ENCODE measurements at places on chromosomes 2 and 18. TPM values are rescaled to one million over a fixed set of nuclear protein-coding genes. Genes with fewer than 3 reads are reported as not detected.

DNA sequence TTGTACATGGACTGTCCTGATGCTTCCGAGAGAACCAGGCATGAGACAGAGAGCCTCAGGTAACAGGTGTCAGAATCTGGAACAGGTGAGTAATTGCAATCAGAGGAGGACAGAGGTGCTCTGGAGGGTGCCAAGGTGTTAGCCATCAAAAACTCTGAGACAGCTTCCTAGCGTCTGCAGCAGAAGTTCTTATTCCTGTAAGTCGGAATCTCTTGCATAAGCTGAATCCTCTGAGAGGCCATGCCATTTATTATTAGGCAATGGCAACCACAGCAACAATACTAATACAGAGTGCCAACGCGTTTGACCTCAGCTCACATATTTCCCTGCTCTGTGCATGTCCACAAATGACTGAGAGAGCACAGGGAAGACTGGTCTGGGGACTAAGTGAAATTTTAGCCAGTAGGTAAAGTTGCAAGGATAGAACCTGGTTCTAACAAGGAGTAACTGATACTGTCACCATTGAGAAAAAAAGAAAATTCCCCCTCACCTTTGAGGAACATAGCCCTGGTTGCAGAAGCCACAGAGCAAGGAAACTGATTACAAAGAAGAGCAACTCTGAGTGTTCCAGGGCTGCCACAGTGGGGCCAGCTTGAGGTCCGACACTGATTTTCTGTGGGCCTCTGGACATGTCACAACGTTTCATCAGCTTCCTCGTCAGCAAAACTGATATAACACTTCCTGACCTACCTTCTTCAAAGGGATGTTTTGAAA lies 55.1 kb upstream of the ACSL3 start:
- no peak for DNase-seq

GRCh38 chr2:8606226-8606625 lies 75.6 kb upstream of the ID2 start:
- DNase-seq, result no peak

DNA sequence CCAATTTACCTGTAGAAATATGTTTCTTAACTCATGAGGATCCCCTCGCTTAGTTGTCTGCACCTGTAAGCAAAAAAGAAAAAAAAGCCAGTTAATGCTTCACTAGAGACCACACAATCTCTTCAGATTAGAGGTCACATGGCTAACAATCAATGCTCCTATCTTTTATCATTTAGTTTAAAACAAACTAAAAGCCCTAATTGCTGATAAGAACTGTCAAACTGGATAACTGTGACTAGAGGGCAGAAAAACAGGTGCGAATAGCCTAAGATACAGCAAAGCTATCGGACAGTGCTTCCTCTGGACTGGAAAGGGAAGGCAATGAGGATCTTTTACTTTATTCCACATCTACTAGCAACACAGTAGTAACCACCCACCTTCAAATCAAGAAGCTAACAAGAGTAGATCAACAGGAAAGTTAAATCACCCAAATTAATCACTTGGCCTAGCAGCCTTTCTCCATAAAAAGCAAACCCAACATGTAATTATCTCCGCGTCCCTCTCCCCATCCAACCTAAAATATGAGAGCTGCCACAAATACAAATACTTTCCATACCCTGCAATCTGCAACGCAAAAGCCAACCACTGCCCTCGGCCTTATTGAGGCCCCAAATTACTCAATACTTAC lies 734 bp downstream of the SLC25A12 start:
- DNase-seq, result no peak

Gene LOXHD1
- total RNA-seq, result 1.9 TPM

Gene LCLAT1
- total RNA-seq, result 24.2 TPM

DNA sequence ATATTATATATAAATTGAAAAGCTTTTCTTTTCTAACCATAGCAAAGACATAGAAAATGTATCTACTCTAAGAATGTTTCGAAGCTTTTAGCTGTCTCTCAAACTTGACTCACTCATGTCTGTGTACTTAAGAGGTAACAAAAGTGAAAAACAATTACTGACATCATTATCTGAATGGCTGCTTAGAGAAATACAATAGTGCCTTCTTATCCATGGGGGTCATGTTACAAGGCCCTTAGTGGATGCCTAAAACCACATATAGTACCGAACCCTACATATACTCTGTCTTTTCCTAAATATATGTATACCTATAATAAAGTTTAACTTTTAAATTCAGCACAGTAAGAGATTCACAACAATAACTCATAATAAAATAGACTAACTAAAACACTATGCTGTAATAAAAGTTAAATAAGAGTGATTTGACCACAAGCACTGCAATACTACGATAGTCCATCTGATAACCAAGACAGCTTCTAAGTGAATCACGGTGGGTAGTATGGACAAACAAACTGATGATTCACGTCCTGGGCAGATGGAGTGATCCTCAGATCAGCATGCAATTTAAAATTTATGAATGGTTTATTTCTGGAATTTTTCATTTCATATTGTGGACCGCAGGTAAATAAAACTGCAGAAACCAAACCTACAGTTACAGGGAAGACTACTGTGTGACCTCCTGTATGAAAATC lies 246.2 kb downstream of the XIRP2 start:
- DNase-seq, result no peak

Gene SOX11
- 0.06 TPM for total RNA-seq

DNA sequence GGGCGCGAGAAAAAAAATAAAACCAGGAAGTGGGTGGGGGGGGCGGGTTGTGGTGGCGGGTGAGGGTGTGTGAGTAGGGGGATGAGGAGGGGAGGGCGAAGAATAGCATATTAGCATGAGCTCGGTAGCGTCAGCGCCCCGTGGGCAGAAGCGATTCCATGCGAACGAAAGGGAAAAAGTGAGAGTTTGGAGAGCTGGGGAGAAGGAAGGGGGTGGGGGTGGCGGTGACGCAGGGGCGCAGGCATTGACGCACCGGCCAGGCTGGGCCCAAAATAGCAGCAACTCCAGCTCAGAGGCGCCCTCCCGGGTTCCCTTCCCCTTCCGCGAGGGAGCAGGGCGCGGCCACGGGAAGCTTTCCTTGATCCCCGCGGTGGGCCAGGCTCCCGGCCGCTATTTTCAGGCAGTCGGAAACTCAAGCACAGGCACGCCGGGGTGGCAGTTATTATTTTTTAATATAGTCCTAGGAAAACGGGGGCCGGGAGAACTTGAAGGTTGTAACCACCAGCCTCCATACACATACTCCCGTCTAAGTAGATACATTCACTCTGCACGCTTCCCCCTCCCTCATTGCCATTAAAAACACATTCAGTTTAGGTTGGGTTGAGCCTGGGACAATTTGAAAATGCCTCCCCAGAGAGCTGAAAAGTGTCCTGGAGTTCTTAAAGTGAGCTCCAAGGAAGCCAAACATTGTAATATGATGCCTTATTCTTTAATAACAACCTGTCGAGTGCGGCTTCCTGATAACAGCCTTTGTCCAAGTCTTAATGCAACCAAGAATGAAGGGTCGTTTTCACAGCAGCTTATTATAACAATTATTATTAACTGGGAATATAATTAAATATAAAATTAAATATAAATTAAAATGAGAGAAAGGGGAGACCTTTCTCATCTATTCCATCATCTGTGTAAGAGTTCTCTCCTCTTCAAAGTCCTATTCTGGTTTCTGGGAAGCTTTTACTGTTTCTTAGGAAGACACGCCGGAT lies 2.3 kb upstream of the NR4A2 start:
- DNase-seq, result peak; percentile 91

Gene DES
- 88.7 TPM for total RNA-seq

DNA sequence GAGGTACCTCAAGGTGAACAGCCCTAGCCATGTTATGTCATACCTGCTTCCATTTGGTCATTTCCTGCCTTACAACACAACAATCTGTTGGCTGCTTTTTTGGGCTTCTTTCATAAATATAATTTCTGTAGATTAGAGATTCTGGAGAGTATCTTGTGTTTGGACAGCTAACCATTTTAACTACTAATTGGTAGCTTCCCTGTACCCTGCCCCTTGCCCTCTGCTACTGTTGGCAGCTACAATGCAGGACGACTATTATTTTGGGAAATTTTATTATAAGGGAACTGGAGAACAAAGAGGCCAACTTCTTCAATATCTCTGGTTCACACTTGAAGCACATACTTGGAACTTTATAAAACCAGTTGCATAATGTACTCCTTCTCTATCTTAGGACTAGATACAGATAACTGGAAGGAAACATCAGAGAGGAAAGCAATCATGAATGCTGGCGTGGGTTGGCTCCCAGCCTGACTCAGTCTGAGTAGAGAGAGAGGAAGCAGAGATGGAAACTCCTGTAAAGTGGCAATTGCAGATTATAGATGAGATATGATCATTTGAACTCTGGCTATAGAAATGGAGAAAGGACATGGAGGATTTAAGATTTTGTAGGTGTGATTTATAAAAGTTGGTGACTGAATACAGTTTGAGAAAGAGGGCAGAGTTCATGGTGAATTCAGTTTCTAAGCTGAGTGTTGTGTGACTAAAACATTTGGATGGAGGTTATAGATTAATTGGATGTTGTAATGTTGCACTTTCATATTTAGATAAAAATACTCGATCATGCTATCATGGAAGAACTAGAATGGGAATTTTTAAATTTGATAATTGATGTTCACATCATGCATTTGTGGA lies 74.5 kb downstream of the MDH1 start:
- no peak for DNase-seq

DNA sequence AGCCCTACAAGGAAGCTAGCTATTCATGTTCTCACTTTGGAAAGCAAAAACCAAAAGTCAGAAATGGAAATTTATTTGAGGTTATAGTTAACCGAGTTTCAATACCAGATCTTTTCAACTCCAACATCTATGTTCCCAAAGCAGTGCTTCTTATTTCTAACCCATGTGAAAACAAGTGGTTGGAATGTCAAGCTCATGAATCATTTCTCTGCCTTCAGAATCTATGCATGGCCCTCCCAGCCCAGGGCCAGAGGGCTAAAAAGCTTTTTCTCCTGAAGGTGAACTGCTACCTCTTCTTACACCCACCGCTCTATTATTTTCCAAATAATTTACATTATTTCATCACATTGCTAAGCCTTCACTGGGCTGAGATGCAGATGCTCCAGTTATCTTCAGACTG lies 158.4 kb downstream of the SP3 start:
- no peak for DNase-seq

Gene TRIM43
- not detected for total RNA-seq

GRCh38 chr2:190458352-190459107 lies 50.4 kb downstream of the MFSD6 start:
- no peak for DNase-seq

DNA sequence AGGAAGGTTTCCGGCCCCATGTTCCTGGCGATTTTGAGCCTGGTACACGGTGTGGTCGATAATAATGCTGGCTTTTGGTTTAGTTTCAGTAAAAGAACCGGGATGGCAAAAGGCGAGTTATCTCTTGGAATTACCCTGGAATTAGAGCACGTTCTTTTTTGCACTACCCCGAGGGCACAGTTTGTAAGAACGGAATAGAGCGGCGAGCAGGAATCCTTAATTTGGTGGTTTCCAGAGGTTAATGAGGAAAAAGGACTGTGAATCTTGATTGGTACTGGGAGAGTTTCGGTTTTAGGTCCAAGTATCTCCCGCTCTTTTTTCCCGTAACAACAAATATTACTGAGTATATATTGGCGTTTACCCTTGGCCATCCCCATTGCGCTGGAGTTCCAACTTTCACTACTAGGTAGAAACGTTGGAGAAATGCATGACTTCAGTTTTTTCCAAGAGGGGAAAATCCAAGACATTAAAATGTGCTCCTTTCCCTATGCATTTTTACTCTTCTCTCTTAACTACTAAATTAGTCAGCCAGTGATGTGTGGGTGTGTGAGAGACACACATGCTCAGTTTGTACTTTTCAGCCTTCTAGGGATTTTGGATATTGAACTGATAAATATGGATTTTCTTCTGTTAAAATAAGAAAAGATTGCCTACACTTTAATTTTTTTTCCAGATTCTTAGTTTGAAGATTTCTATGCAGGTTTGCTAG lies 160.8 kb downstream of the AGPS start:
- no peak for DNase-seq

DNA sequence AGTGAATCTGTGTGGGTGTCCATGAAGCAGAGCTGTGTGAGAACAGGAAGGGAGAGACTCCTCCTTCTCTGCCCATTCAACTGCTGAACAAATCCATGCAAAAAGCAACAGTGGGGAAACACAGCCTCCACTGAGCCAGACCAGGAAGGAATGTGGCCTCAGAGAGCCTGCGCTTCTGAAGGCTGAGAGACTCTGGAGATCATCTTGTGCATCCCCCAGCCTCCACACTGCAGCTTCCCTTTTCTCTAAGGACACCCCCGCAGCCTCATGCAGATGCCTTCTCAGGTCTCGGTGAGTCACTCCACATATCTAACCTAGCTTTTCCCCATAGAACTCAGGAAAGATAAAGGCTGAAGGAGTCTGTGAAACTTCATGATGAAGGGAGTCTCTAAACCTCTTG lies 402.9 kb downstream of the TNS1 start:
- no peak for DNase-seq

- no peak for DNase-seq
Observed at GRCh38 chr2:118669654-118670053, 177.8 kb downstream of the EN1 start.

Gene NAT8
- not detected for total RNA-seq

DNA sequence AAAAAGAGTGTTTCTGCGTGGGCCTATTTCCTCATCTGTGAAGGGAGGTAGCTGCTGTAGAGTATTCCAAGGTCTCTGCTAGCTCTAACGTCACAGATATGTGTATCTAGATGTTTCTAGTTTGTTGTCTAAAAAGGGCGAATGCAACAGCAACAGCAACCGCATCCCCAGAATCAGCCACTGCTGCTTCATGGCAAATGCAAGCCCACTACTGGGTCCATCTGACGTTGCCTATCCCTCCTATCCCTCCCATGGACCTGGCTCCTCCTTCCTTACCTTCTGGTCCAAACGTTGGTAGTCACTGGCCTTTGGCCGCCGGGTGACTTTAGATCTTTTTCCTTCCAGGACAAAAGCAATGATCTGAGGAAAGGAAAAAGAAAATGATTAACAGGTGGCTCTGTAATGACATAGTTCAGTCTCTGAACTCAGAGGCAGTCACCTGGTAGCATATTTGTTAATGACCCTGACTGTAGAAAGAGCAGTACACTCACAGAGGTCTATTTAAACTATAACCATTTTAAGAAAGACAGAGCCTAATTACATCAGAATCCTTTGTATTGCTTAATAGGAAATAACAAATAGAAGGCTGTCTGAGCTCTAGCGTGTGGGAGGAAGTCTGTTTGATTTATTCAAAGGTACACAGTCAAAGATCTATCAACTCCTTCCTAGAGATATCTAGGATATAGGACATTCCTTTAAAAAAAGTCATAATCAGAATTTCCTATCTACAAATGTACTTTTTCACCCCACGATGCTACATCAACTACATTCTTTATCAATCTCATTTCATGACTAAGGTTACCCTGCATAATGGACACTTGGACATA lies 2.9 kb downstream of the TGOLN2 start:
- DNase-seq, result no peak

Measured in lung (tissue), 17 donors.